ENCODE measurements at places on chromosomes 16 and 17.
A peak's percentile ranks its signal among the peaks of the same experiment; 100 is the strongest.

DNA sequence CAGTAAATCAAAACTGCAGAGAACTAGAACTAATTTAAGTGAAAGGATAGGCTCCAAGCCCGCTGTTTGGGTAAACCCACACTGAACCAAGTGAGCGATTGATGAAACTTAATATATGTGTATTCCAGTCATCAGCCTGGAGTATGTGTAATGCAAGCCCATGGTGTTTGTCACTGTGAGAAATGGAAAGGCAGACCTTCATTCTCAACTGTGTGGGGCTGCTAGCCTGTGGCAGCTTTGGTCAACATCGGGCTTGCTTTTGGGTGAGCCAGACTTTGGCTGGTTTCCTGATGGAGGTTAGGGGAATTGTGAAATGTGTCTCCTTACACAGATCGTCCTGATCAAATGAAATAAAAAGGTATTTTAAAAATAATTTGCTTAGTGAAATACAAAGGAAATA is 279.9 kb downstream of the IRX3 start:
- DNase-seq, result no peak

GRCh38 chr17:17728146-17728545 is 46.9 kb downstream of the RAI1 start:
- no peak for DNase-seq

DNA sequence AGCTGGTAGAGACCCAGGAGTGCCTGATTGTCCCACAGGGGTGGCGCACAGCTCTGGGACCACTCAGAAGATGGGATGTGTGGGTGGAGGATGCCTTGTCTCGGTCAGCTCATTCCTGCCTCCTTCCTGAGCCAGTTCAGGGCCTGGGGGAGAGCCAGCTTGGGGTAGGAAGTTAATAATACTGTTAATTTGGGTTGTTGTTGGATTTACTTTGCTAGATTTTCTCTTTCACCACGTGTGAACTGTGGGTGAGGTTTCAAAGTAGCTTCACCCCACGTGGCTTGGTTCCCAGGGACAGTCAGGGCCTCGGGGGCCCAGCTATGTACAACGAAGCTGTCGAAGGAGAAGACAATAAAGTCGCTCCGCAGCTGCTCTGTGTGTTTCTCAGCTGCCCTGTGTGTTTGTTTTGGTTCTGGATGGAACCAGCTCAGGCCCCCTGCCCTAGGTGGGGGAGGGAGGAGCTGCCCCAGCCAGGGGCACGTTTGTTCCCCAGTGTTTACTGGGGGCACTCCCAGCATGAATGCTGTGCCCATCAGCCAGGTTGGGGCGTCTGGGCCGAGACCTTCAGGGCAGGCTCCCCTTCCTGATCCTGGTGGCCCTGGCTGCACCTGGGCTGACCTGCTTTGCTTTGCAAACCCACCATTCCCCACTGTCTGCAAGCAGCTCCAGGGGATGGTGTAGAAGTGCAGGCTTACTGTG is 2.3 kb downstream of the NUDT16L1 start:
- no peak for DNase-seq

- DNase-seq, result peak; percentile 61
Measured at GRCh38 chr17:2101448-2102257, 46.8 kb downstream of the HIC1 start.

DNA sequence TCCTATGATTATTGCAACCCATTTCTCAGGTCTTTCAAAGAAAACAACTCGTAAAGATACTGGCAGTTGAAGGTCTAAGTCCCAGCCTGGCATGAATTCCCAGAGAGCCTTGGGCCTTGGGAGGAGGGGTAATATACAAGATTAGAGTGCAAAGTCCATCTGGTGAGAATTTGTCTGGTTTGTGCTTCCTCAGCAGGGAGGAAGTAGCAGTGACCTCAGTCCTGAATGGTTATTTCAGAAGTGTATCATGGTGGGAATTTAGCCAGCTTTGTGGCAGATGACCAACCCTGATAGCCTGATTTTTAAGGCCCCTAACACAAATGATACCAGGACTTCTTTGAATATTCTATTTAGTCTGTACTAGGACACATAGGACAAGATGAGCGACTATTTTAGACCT is 151.2 kb upstream of the TBX2 start:
- DNase-seq, result no peak

GRCh38 chr17:58192612-58193011 is at the start of gene EPX:
Gene EPX, plus strand, starts transcription at chr17:58192726. Its CDS starts 121 bp downstream, at chr17:58192847.
- DNase-seq, result no peak

DNA sequence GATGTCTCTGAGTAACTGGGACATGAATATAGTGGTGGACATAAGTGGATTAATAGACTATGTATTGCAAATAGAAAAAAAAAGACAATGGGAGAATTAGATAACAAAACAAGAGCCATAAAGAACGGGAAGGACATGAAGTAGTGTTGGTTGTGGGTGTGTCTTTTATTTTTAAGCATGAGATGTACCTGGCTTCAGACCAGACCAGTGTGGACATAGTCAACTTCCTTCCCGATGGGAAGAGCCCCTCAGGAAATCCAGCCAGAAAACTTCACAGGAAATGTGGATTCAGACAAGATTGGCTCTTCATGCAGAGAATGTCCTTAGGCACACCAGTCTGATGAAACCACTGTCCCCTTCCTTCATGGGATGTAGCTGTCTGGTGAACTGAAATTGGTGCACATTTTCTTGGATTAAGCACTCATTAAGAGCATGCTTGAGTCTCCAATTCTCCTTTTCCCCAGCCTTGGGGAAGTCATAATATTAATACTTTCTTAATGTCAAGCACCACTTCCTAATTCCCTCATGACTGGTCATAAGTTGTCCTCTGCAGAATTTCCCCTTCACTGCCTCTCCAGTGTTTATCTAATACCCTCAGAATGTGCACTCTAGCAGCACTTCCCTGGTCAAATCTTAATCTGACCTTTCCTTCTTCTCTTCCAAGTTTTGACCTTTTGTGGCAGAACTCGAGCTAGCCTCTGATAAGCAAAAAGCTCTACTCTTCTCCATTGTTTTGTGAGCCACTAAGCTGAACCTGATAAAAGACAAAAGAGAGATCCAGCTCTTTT is 350.6 kb upstream of the MAF start:
- DNase-seq, result no peak

GRCh38 chr17:54426296-54426886 is 474.3 kb upstream of the TOM1L1 start:
- no peak for DNase-seq

- DNase-seq, result no peak
Measured at GRCh38 chr17:17058304-17058703, 16.0 kb downstream of the MPRIP start.

GRCh38 chr17:72588961-72589360 is 468.1 kb downstream of the SOX9 start:
- no peak for DNase-seq

Data from CD4-positive, alpha-beta T cell treated with Interferon gamma for 1 hour (primary cell).